ENCODE measurements at places on chromosomes 4 and X. TPM values are rescaled to one million over a fixed set of nuclear protein-coding genes. Genes with fewer than 3 reads are reported as not detected.

GRCh38 chr4:40262077-40262528 lies 65.3 kb downstream of the RHOH start:
- no peak overlapping the region for H3K27ac ChIP-seq
- peaks cover 33% of the 10 kb centered on the region for H3K4me1 ChIP-seq
- no peak for DNase-seq
- H3K36me3 ChIP-seq: no peaks in the 10 kb centered on the region

- H3K36me3 ChIP-seq: peaks cover 68% of the 10 kb centered on the region
- no peak overlapping the region for H3K27ac ChIP-seq
- H3K27me3 ChIP-seq: no peaks in the 10 kb centered on the region
- no peak for DNase-seq
- H3K4me1 ChIP-seq: peaks cover 7% of the 10 kb centered on the region
Observed at GRCh38 chrX:80749404-80749803, 60.3 kb downstream of the BRWD3 start.

GRCh38 chrX:139293991-139294390 lies 236.5 kb upstream of the F9 start:
- no peaks in the 10 kb centered on the region for H3K4me1 ChIP-seq
- H3K27me3 ChIP-seq: no peaks in the 10 kb centered on the region
- no peak overlapping the region for H3K27ac ChIP-seq
- DNase-seq: no peak

- no peaks in the 10 kb centered on the region for H3K36me3 ChIP-seq
- H3K4me3 ChIP-seq: no peak overlapping the region
- no peak overlapping the region for H3K27ac ChIP-seq
- H3K27me3 ChIP-seq: peaks cover 42% of the 10 kb centered on the region
Observed at GRCh38 chr4:176789955-176790354, 2.8 kb downstream of the VEGFC start.

DNA sequence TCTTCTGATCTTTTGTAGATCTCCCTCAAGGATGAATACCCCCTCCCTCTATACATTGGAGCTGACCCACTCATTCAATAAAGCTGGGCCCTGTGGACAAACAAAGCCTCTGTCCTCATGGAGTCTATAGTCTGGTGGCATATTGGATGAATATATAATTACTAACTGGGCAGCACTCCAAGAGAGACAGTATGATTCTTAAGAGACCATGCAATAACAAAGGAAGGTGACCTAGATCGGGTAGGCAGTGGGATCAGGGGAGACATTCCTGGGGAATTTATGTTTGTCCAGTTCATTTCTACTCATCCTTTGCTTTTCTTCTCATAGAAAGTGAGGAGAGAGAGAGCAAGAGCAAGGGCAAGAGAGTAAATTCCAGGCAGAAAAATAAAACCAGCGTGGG lies 23.5 kb upstream of the CXCL13 start:
- no peak overlapping the region for H3K4me3 ChIP-seq
- H3K27me3 ChIP-seq: no peaks in the 10 kb centered on the region
- H3K4me1 ChIP-seq: peaks cover 55% of the 10 kb centered on the region
- H3K36me3 ChIP-seq: peaks cover 9% of the 10 kb centered on the region

Gene AMBN
- total RNA-seq: not detected
